Activated CD4-positive, alpha-beta T cell treated with anti-CD3 and anti-CD28 coated beads for 36 hours (primary cell): ENCODE measurements at places on chromosomes 3 and 15. TPM values are rescaled to one million over a fixed set of nuclear protein-coding genes. Genes with fewer than 3 reads are reported as not detected.

Gene TRH
- total RNA-seq = not detected

Gene XCR1
- not detected for total RNA-seq

Gene TTC23
- 5.5 TPM for total RNA-seq

Gene ATP13A4
- 3.3 TPM for total RNA-seq

Gene SMCO1
- total RNA-seq = not detected

Gene ZNF660
- 0.21 TPM for total RNA-seq

Gene PLA2G4E
- not detected for total RNA-seq

Gene STRIT1
- total RNA-seq = not detected

Gene ITIH3
- total RNA-seq = not detected

Gene LRRC34
- 3.8 TPM for total RNA-seq

Gene CCR9
- total RNA-seq = not detected

Gene OXSR1
- 53.7 TPM for total RNA-seq

Gene SLC35G2
- total RNA-seq = 2.0 TPM

Gene NLGN1
- not detected for total RNA-seq

Gene SERPINI1
- total RNA-seq = 1.2 TPM

Gene CCDC54
- not detected for total RNA-seq

Gene WDR93
- not detected for total RNA-seq

Gene LRIG1
- total RNA-seq = 19.1 TPM

Gene REC114
- total RNA-seq = not detected

Gene TGM4
- total RNA-seq = not detected

Gene ACOX2
- total RNA-seq = not detected

Gene FOXB1
- 0.56 TPM for total RNA-seq

Gene TMF1
- total RNA-seq = 33.2 TPM

Gene RARB
- not detected for total RNA-seq

Gene ATP8B4
- total RNA-seq = 5.1 TPM

Gene GOLGA8S
- total RNA-seq = not detected

Gene IQCH
- total RNA-seq = 1.8 TPM

Gene PLCL2
- total RNA-seq = 15.0 TPM

Gene NPAP1
- total RNA-seq = not detected

Gene MME
- 0.23 TPM for total RNA-seq

Gene ACTL6A
- total RNA-seq = 113 TPM

Gene SI
- not detected for total RNA-seq
